ENCODE measurements at places on chromosomes 7 and 10. TPM values are rescaled to one million over a fixed set of nuclear protein-coding genes. Genes with fewer than 3 reads are reported as not detected.

Gene FAM53B
- total RNA-seq, result 12.1 TPM

Gene UFSP1
- 4.7 TPM for total RNA-seq

Gene TYW1B
- 2.2 TPM for total RNA-seq

Gene HOXA11
- total RNA-seq, result 14.4 TPM

- peaks cover 65% of the 10 kb centered on the region for H3K36me3 ChIP-seq
- no peaks in the 10 kb centered on the region for H3K4me1 ChIP-seq
- DNase-seq, result no peak
- no peaks in the 10 kb centered on the region for H3K27me3 ChIP-seq
- no peak overlapping the region for H3K27ac ChIP-seq
These were observed 70.5 kb downstream of the SHH start for GRCh38 chr7:155741805-155742204.

DNA sequence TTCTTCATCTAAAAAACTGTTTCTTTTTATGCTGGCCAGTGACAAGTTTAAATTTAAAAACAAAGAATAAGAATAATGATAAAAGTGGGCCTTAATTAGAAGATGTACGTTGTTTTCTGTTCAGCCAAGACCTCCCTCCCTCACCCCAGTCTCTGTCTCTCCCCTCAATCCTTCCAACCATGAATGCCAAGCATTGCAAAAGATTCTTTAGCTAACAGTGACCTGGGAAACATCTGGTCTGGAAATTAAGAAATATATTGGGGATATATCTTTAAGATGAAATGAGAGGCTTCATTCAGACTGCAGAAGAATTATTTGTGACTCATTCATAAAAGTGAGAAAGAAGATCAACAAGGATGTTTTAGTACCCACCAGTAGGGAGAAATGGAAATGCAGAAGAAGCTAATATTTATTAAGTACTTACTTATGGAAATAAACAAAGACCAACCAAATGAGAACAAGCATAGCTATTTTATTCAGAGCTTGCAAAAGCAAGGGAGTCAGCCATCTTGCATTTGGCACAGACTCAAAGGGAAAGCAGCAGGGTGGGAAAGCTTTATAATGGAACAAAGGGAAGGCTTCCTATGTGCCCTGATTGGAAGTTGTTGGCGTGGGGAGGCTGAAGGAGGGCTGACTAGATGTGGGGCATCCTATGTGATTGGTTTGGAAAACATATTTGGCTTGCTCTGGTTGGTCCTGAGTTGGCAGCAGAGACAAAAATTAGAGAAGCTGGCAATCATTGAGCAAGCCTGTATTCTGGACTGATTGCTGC lies 595.4 kb upstream of the GHITM start:
- H3K4me3 ChIP-seq, result no peak overlapping the region
- no peak overlapping the region for H3K27ac ChIP-seq
- no peaks in the 10 kb centered on the region for H3K36me3 ChIP-seq
- no peak for DNase-seq
- H3K4me1 ChIP-seq, result no peaks in the 10 kb centered on the region

- no peak overlapping the region for H3K27ac ChIP-seq
- no peaks in the 10 kb centered on the region for H3K4me1 ChIP-seq
- H3K4me3 ChIP-seq, result no peak overlapping the region
- DNase-seq, result peak; percentile 71
These were observed 392.1 kb upstream of the PODXL start for GRCh38 chr7:131948434-131949053.
